ENCODE measurements at places on chromosomes 4 and X.

- no peak for DNase-seq
These were observed 15.9 kb upstream of the NELFA start for GRCh38 chr4:2024683-2025082.

DNA sequence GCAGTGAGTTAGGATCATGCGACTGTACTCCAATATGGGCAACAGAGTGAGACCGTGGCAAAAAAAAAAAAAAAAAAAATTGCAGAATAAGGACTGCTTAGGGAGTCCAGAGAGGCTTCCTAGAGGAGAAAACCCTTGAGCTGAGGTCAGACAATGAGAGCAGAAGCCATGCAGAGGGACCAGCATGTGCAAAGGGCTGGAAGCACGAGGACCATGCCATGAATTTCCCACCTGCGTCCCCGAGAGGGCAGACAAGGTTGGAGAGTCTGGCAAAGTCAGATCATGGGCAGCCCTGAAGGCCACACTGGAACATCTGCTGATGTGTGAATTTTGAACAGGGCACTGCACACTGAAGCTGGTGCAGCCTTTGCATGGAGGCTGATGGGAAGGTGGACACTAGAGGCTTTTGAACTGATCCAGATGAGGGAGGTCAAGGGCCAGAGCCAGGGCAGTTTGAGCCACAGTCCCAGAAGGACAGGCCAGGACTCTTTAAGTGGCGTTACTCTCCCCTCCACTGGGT, 6.5 kb upstream of the JAKMIP1 start:
- no peak for DNase-seq

GRCh38 chrX:132407691-132408090, 81.1 kb downstream of the MBNL3 start:
- DNase-seq, result no peak

GRCh38 chr4:101285985-101286384, 61.3 kb downstream of the PPP3CA start:
- no peak for DNase-seq

DNA sequence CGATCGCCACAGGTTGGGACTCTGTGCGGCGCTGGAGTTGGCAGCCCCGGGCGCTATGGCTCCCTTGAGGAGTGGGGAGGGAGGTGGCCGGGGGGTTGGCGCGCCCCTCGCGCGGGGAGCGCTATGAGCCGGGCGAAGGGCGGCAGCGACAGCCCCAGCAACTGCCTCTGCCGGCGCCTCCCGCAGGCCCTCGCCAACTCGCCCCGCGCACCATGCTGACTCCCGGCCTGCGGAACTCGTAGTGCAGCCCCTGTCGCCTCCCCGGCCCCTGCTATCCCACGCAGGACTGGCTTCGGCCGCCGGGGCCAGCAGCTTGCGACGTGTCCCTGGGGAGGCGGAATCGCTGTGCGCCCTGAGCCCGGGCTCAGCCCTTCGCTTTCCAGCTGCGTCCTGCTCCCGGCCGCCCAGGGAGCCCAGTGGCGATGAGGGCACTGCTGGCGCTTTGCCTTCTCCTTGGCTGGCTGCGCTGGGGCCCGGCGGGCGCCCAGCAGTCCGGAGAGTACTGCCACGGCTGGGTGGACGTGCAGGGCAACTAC, 415 bp downstream of the SHISA3 start:
- peak; percentile 53 for DNase-seq

All from kidney tubule cell (primary cell).